ENCODE measurements at places on chromosomes 3 and 15.

DNA sequence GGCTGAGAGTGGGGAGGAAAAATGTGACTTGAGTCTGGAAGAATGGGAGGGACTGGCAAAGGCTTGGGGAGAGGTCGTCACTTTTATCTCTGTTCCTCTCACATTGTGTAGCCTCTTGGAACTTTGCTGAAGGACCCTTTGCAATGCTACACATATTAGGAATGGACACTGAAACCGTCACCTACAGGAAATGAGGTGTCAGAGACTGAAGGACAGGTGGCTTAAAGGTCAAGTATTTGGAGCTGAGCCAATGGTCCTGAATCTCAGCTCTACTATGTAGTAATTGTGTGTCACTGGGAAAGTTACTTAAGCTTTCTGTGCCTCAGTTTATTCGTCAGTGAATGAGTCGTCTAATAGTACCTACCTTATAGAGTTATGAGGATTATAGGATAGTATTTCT is 14.7 kb downstream of the MCTP2 start:
- DNase-seq = no peak

DNA sequence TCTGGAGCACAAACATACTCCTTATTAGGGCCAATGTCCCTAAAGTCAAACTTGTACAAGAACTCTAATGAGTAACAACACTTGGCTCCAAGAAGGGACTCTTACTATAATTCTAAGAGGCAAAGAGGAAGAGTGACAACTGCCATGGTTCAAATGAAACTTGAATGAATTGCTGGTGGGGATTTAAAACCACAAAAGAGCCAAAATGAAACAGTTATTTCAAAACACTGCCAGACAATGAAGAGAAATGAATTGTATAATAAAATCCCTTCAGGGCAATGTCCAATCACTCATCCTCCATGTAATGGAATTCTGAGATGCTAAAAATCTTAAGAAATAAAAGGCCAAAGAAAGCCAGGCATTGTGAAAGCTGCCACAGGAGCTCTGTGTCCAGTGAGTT is 14.2 kb downstream of the THRB start:
- DNase-seq = no peak

- peak; percentile 89 for DNase-seq
Observed at GRCh38 chr3:188788621-188789081, 383.1 kb upstream of the TPRG1 start.

- no peak for DNase-seq
Observed at GRCh38 chr3:132984181-132984580, 54.0 kb upstream of the TMEM108 start.

- peak; percentile 15 for DNase-seq
Observed at GRCh38 chr15:61155741-61156700, 73.1 kb downstream of the RORA start.

DNA sequence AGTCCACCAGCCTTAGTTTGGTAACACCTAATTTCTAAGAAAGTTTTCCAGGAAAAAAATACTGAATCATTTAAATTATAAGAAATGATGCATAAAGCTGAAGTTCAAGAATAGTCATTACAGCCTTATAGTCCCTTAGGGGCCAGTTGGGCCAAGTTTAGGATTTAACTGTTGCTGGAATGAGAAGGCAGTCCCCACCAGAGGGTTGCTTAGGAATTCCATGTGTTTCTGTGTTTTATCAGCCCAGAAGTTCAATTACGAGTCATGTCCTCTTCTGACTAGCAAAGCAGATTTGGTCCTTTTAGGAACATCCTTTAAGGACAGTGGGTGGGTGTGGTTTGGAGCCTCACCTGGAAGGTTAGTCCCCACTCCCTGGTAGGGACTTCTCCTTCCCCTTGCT is 57.0 kb upstream of the NR2E3 start:
- no peak for DNase-seq

GRCh38 chr3:158352551-158352950 is 218.4 kb upstream of the MLF1 start:
- DNase-seq = no peak

- DNase-seq = no peak
Observed at GRCh38 chr3:113213896-113214587, 2.7 kb downstream of the BOC start.

GRCh38 chr3:26368312-26368711 is 254.3 kb upstream of the LRRC3B start:
- no peak for DNase-seq

GRCh38 chr3:149581681-149582370 is 76.0 kb downstream of the WWTR1 start:
- DNase-seq = no peak

DNA sequence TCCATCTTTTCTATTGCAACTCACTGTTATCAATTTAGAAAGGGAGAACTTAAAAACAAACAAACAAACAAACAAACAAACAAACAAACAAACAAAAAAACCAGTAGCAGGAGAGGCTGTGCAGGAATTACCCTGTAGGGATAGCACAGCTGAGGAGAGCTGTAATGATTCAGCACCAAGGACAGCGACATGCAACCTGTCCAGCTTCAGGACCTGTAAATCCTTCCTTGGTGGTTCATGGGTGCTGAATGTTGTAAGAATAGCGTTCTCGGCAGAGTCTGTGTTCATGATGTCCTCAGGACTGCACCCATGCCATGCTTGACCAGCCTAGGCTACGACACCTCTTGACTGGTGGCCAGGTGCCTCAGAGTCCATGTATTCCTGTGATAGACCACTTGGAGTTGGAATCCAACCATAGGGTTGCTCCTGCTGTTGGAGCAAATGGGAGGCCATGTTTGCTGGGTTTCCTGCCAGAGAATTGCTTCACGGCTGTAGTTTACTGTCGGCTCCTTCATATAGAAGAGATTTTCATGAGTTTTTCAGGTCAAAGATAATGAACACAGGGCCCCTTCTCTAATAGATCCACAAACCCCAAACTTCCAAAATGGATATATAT is 65.9 kb downstream of the CACNA2D3 start:
- DNase-seq = peak; percentile 2

DNA sequence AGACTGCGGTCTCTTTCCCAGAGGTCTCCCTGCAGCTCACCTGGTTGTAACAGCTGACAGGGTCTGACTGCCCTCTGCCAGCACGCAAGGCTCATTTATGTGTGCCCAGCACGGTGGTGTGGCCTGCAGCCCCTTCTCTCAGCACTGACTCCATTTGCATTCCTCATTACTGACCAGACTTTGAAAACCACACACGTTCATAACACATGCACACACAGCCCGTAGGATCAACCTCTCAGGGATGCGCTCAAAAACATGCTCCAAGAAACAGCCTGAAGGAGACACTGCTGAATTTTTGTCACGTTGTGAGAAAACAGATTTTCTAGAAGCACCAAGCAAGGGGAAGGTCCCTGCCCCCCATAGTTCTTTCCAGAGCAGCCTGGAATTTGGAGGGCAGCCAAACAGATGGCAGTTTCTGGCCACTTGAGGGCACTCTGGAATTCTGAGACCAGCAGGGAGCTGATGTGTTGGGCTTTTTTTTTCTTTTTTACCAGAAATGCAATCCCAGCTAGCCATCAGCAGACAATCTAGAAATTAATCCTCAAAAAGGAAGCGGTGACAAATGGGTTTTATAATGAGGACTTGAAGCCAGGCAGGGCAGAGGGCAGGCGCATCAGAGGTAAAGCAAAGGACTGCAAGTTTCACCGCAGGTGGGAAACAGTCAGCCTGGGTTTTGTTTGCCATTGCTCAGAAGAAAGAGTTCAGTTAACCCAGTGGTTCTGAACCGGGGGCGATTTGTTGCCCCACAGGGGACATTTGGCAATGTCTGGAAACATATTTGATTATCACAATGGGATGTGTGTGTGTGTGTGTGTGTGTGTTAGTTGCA is 170.5 kb upstream of the PROK2 start:
- peak; percentile 81 for DNase-seq

GRCh38 chr15:27238209-27238608 is 267.2 kb downstream of the GABRG3 start:
- DNase-seq = no peak

DNA sequence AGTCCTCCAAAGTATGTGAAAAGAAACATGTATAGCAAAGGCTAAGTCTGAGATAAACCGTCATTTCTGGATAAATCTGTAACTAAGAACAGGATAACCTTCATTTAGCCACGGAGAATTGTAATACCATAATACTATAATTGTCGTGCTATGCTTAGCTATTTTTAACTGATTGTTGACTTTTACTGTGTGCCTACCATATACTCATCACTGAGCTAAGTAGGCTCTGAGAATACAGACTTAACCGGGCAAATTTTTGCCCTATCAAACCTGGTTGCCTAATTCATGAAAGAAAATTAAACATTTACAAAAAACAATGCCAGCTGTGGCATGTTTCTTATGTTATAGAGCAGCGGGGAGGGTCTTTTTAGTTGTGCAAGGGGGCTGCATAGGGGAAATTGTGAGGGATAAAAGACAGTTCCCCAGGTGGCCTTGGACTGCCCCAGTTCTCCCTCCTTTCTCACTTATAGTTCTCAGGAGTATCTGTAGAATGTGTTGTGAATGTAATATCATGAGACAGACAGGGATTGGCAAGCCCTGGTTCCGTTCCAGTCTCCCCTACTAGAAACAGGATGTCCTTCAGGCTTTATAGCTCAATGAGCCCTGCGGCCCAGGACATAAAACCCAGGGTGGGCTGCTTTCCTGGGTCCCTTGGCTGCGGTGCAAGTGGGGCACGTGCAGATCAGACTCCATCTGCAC is 318.5 kb downstream of the GBE1 start:
- DNase-seq = no peak

- DNase-seq = no peak
Observed at GRCh38 chr3:137789236-137789635, 25.1 kb downstream of the SOX14 start.

- no peak for DNase-seq
Observed at GRCh38 chr3:113685956-113686721, 10.3 kb downstream of the USF3 start.

DNA sequence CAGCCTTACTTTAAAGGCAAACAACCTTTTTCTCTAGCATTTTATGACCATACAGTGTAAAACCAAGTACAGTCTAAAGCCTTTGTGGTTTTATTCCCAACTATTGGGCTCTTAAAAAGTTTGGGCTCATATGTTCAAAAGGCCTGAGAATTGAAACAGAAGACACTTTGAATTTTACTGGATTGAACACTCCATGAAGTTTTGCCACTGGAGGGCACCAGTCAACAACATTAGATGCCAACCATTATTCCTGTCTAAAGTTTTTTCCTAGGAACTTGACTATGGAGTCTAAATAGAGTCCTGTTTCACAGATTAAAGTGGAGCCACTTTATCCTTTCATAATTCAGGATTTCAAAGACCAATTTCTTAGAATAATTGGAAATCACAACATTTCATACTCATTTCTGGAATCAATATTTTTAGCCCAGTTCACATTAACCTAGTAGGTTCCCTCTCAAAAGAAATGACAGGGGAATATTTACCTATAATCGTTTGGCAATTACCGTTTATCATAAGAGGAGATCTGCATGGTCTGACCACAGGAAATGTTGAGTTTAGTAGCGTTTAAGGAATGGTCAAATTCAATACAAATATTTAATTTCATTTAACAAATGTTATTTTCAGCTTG is 244.1 kb upstream of the PDZRN3 start:
- DNase-seq = peak; percentile 8
